ENCODE measurements at places on chromosomes 5 and 9. TPM values are rescaled to one million over a fixed set of nuclear protein-coding genes. Genes with fewer than 3 reads are reported as not detected.

- no peak for DNase-seq
- H3K36me3 ChIP-seq: no peaks in the 10 kb centered on the region
- H3K27ac ChIP-seq: peak overlapping the region; percentile 55
- H3K4me3 ChIP-seq: peak overlapping the region; percentile 63
Measured at GRCh38 chr5:65482296-65482735, 596 bp upstream of the ADAMTS6 start.

- H3K36me3 ChIP-seq: peaks cover 51% of the 10 kb centered on the region
- H3K27ac ChIP-seq: no peak overlapping the region
- DNase-seq: no peak
Measured at GRCh38 chr9:35108946-35109575, 6.1 kb upstream of the STOML2 start.

DNA sequence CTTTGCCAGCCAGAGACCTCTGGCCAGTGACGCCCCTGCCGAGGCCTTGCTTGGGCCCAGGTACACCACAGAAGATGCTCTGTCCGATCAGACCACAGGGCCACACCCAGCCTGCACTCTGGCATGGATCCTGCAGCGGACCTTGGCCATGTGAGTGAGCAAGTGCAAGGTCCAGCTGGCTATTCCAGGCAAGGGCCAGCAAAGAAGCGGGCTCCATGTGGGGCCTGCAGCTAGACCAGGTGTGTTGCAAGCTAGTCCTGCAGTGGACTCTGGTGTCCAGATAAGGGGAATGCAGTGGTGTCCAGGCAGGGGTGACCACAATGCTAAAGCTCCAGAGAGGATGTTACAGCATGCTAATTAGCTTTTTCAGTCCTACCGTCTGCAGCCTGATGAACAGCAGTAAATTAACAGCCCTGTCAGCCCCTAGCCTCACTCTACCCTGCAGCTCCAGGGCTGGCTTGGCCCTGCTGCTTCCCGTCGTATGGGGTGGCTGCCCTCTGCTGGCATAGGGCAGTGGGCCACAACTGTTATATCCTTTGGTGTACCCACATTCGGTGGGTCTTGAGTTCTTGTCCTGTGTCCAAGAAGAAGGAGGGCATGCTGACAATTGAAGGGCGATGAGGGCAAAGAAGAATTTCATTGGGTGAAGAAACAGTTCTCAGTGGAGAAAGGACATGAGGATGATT is 284.5 kb upstream of the POU5F2 start:
- no peak for DNase-seq
- no peaks in the 10 kb centered on the region for H3K4me1 ChIP-seq
- H3K36me3 ChIP-seq: no peaks in the 10 kb centered on the region
- no peaks in the 10 kb centered on the region for H3K27me3 ChIP-seq
- H3K4me3 ChIP-seq: no peak overlapping the region
- H3K27ac ChIP-seq: no peak overlapping the region

DNA sequence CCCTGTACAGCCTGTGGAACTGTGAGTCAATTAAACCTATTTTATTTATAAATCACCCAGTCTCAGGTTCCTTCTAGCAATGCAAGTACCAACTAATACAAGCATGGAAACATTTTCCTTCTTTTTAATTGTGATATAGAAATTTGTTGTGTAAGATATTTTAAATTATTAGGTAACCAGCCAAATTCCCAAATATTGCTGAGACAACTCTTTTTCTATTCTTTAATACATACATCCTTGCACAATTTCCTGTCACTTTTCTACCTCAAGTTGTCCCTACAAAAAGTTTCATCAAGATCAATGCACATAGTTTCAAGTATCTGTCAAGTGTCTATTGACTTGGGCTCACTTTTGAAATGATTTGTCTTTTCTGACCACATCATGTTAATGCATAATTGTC is 488.6 kb downstream of the ACTL7B start:
- H3K4me3 ChIP-seq: no peak overlapping the region
- DNase-seq: no peak
- H3K27me3 ChIP-seq: no peaks in the 10 kb centered on the region
- no peaks in the 10 kb centered on the region for H3K36me3 ChIP-seq
- no peak overlapping the region for H3K27ac ChIP-seq
- H3K4me1 ChIP-seq: no peaks in the 10 kb centered on the region

DNA sequence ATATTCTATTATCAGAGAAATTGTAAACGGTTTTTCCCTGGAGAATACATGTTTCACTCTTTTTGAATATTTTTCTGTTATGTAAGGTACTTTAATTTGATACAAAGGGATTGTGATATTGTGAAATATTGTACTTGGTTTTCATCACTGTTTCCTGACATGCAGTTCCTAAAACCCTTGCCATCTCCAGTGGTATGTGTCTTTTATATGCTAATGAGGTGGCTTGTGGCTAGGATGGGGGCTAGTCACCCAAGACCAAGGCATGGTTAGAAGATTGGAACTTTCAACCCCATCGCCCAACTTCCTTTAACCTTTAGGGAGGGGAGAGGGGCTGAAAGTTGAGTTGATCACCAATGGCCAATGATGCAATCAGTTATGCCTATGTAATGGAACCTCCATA is 160.6 kb downstream of the TAF11L14 start:
- H3K4me1 ChIP-seq: no peaks in the 10 kb centered on the region
- no peaks in the 10 kb centered on the region for H3K27me3 ChIP-seq
- no peak for DNase-seq
- H3K27ac ChIP-seq: no peak overlapping the region
- H3K36me3 ChIP-seq: no peaks in the 10 kb centered on the region

- H3K27me3 ChIP-seq: peaks cover 33% of the 10 kb centered on the region
- peaks cover 5% of the 10 kb centered on the region for H3K4me1 ChIP-seq
- no peak for DNase-seq
- no peaks in the 10 kb centered on the region for H3K36me3 ChIP-seq
- no peak overlapping the region for H3K27ac ChIP-seq
Measured at GRCh38 chr9:38437193-38437823, 13.1 kb upstream of the IGFBPL1 start.

DNA sequence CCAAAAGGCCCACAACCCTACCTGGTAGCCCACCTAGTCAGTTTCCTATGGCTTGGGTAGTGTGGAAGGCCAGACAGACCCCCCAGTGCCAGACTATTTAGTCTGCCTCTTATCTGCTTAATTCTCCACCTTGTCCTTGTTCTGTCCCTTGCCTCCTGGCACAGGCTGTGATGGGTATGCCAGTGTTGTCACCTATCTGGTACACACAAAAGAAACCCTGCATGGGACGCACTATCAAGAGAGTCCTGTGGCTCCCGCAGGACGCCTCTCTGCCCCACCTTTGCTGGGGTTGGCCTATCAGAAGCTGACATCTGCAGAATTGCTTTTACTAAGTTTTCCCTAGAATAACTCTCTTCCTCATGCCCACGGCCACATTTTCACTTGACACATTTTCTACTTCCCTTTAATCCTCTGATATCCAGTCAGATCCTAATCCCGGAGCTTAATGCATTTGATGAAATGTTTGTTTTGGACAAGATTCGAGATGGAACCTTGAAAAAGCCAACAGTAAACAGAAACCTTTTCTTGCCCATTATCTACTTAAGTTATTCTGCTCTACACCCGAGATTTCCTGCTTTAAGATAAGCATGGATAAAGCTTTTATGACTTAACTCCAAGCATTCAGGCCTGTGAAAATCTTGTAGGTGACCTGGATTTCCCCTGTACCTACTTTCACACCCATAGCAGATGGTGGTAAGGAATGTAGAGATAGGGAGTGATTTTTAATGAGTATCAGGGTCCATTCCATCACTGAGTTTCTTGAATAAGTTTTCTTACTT is 468.5 kb downstream of the ZNF608 start:
- no peaks in the 10 kb centered on the region for H3K4me1 ChIP-seq
- H3K4me3 ChIP-seq: no peak overlapping the region
- DNase-seq: no peak
- H3K36me3 ChIP-seq: no peaks in the 10 kb centered on the region

DNA sequence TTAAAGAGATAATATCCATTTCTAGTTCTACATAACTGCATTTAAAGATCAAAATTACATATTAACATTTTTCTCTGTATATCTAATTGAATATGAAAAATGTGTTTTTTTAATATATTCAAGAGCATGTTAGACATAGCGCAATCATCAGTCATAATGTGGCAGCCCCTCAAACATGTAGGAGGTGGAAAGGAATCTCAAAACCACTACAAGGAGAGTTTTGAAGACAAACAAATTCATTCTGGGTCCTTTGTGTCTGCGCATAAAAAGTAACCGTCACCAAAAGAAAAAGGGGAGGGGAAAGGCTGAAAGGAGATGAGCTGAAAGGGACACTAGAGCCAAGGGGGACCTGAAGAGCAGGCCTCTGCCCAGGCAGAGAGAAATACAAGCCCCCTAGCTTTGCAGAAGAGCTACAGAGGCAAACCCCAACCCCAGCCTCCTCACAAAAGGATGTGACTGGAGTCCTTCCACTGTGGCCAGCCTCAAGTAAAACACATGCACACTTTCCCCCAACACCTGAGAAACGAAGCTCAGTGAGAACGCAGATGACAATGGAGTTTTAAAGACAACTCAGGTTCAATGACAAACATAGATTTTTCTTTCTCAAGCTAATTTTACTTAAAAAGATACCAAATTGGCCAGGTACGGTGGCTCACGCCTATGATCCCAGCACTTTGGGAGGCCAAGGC is 62.0 kb downstream of the MAPKAP1 start:
- no peak for DNase-seq
- no peak overlapping the region for H3K4me3 ChIP-seq
- H3K36me3 ChIP-seq: no peaks in the 10 kb centered on the region
- no peaks in the 10 kb centered on the region for H3K27me3 ChIP-seq
- H3K4me1 ChIP-seq: peaks cover 32% of the 10 kb centered on the region
- H3K27ac ChIP-seq: peak overlapping the region; percentile 74

GRCh38 chr9:81649475-81650240 is 39.7 kb downstream of the TLE1 start:
- H3K27ac ChIP-seq: no peak overlapping the region
- H3K4me1 ChIP-seq: no peaks in the 10 kb centered on the region
- no peak overlapping the region for H3K4me3 ChIP-seq
- no peaks in the 10 kb centered on the region for H3K27me3 ChIP-seq
- no peak for DNase-seq
- peaks cover 44% of the 10 kb centered on the region for H3K36me3 ChIP-seq

GRCh38 chr5:107331882-107332281 is 338.9 kb downstream of the EFNA5 start:
- H3K27ac ChIP-seq: no peak overlapping the region
- H3K4me1 ChIP-seq: no peaks in the 10 kb centered on the region
- H3K4me3 ChIP-seq: no peak overlapping the region
- H3K36me3 ChIP-seq: no peaks in the 10 kb centered on the region
- H3K27me3 ChIP-seq: no peaks in the 10 kb centered on the region
- no peak for DNase-seq

- H3K36me3 ChIP-seq: no peaks in the 10 kb centered on the region
- H3K4me1 ChIP-seq: peaks cover 3% of the 10 kb centered on the region
- H3K27ac ChIP-seq: no peak overlapping the region
- no peak for DNase-seq
- H3K27me3 ChIP-seq: no peaks in the 10 kb centered on the region
Measured at GRCh38 chr5:109416882-109417281, 7.1 kb upstream of the PJA2 start.

DNA sequence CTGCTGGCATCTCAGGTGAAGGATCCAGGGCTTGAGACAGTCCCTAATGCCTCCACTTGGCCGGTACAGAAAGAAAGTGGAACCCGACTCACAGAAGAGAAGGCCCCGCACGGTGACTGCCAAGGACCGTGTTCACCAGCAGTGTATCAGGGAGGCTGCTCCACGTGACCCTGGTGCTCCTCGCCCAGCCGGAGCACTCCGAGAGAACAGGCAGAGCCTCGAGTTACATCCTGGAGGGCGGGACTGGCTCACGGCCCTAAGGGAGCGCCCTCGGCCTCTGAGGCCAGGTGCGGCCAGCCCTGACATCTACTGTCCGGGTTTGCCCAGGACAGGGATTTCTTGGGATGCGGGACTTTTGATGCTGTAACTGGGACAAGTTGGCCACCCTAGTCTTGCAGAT is 104.0 kb upstream of the SARDH start:
- no peak for DNase-seq
- H3K4me3 ChIP-seq: no peak overlapping the region

GRCh38 chr5:15203376-15203775 is 296.6 kb upstream of the FBXL7 start:
- DNase-seq: no peak
- H3K27ac ChIP-seq: no peak overlapping the region
- no peak overlapping the region for H3K4me3 ChIP-seq

- peaks cover 66% of the 10 kb centered on the region for H3K4me1 ChIP-seq
- no peaks in the 10 kb centered on the region for H3K27me3 ChIP-seq
- no peak overlapping the region for H3K4me3 ChIP-seq
- H3K27ac ChIP-seq: peak overlapping the region; percentile 97
- H3K36me3 ChIP-seq: no peaks in the 10 kb centered on the region
Measured at GRCh38 chr9:121372239-121373010, 2.4 kb upstream of the STOM start.

DNA sequence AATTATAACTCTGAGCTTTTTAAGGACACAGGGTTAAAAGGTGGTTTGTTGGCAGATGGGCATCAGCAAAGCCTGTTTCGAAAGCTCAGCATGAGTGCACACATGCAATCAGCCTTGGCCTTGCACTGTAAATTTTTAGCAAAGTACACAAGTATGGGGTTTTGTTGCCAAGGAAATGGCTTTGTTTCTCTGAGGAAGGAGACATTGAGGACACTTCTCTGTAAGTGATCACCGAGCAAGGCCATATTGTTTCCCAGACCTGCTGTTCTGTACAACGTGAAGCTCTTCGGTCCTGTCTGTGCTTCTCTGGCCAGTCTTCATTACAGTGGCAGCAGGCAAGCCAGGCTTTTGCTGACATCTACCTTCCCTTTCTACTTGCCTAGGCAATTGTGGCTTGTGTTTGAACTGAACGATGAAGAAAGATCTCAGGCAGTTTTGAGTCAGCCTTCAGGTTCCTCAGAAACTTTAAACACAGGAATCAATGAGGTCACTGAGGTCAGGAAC is 27.9 kb upstream of the GLRX start:
- H3K36me3 ChIP-seq: no peaks in the 10 kb centered on the region
- no peak overlapping the region for H3K27ac ChIP-seq
- H3K27me3 ChIP-seq: no peaks in the 10 kb centered on the region

- DNase-seq: no peak
- H3K36me3 ChIP-seq: no peaks in the 10 kb centered on the region
- H3K27ac ChIP-seq: no peak overlapping the region
- no peak overlapping the region for H3K4me3 ChIP-seq
- H3K4me1 ChIP-seq: peaks cover 9% of the 10 kb centered on the region
- H3K27me3 ChIP-seq: no peaks in the 10 kb centered on the region
Measured at GRCh38 chr5:78597974-78598371, 50.6 kb downstream of the LHFPL2 start.

DNA sequence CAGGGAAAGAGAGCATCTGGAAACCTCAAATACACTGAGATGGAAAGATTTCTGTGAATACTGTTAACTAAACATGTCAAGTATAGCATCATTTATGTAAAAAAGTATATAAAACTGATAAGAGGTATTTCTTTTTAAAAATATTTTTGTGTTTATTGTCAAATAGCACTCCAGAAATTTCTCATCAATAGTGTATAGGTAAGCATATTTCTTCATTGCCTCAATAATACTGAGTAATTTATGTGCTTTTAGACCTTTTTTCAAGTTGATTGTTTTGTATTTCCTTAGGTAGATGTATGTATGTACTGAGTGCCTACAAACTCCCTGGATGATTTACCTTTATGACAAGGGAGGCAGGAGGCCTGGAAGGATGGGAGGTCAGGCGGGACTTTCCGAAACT is 196.3 kb downstream of the ROR2 start:
- H3K27me3 ChIP-seq: no peaks in the 10 kb centered on the region
- no peaks in the 10 kb centered on the region for H3K4me1 ChIP-seq
- H3K36me3 ChIP-seq: no peaks in the 10 kb centered on the region
- DNase-seq: no peak
- no peak overlapping the region for H3K4me3 ChIP-seq

Gene SLC1A1
- 1.4 TPM for total RNA-seq

Gene DOCK8
- total RNA-seq: 2.3 TPM

Gene ADRB2
- 4.4 TPM for total RNA-seq

Gene IL13
- total RNA-seq: 0.51 TPM

Gene SPATA31D1
- total RNA-seq: not detected

Gene ENTPD8
- total RNA-seq: not detected

Gene UNC5A
- 0.08 TPM for total RNA-seq

Gene HNRNPAB
- 81.2 TPM for total RNA-seq

Gene HINT2
- total RNA-seq: 64.4 TPM
